ENCODE measurements at places on chromosomes 1 and 21.

DNA sequence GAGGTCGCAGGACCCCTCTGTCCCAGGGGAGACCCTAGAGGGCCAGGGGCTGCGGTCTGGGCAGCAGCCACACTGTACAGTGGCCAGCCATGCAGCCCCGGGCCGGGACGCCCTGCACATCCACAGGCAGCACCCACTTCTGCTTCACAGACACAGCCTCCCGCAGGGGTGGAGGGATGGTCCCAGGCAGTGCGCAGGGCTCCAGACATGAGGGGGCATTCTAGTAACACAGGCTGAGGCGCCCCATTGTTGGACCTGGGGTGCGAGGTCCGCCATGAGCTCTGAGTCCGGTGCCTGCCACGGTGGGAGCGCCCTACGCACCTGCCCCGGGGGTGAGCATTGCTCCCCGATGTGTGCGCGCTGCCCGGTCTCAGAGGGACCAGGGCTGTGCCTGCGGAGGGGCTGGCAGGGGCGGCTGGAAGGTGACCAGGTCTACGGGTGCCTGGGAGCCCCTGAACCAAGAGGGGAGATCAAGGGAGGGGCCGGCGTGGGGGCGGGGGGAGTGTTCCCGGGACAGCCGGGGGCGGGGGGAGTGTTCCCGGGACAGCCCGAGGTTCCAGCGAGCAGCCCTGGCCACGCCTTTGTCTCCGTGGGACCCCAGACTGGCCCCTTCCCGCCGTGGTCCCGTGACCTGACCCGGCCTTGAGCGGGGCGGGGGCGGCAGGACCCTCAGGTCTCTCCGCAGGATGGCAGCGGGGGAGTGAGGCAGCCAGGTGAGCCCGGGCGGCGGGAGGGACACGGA lies 4.5 kb downstream of the MMEL1 start:
- DNase-seq: no peak

- no peak for DNase-seq
These were observed 87.2 kb downstream of the LAMC2 start for GRCh38 chr1:183273300-183273699.

- DNase-seq: no peak
These were observed 10.3 kb downstream of the SIM2 start for GRCh38 chr21:36709030-36709867.

DNA sequence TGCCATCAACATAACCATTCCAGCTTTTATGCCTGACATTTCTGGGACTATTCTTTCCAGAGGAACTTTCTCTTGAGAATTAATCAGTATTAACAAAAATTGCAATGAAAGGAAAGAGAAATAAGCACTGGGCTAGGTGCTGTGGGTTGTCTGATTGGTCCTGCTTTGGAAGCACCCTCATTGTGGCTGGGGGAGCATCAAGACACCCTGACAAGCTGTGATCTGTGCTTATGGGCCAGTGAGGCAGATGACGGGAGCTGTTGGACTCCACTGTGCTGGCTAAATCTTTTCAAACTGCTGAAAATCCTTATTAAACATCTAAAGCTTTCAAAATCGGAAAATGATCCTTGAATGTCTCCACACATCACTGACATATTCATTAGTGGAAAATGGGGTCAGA lies 20.0 kb downstream of the UBASH3A start:
- no peak for DNase-seq

DNA sequence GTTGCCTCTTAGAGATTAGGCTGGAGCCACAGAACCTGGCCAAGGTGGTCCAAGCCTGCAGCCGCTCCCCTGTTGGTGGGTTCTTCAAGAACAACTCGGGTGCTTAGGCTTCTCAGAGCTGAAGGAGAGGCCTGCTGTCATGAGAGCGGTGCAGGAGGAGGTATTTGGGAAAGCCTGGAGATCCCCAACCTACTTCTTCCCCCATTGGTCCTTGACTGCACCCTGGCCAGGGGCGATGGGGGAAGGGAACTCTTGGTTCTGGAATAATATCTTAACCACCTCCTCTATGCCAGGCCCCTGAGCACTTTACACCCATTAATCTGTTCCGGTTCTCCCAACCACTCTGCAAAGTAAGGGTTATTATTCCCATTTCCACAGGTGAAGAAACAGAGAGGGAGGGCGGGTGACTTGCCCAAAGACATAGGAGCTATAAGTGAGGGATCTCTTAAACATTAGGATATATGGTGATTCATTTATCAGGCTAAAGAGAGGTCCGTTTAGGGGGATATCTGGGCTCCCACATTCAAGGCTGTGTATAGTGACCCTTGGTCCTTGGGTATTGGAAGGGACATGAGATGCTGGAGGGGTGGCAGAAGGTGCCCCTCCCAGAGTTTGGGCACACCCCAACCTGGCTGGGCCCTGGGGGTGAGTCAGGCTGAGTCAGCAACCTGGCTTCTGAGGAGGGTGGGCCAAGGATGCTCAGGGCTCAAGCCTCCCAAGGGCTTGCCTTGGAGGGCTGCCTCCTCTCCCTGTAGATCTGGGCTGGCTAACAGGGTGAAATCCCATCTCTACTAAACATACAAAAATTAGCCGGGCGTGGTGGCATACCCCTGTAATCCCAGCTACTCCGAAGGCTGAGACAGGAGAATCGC lies 5.2 kb downstream of the TRNP1 start:
- no peak for DNase-seq

GRCh38 chr1:64624218-64624713 lies 120.6 kb upstream of the RAVER2 start:
- no peak for DNase-seq

DNA sequence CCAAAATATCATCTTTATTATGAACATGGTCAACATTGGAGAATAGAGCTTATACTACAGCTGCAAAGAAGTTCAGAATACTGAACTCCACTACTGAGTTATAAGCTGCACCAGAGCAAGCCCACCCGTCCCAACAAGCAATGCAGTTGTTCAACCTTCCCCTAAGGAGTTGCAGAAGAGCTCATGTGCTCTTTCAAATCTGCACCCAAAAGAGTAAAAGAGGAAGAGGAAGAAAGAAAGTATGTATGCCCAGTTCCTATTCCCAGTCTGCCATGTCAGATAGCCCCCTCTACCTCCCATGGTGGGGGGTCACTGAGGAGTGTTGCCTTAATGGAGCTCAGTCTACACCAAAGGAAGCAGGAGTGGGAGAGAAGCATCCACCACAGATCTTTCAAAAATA lies 6.9 kb downstream of the C1orf162 start:
- DNase-seq: no peak

- no peak for DNase-seq
These were observed 42.4 kb upstream of the STMN1 start for GRCh38 chr1:25948641-25949040.

DNA sequence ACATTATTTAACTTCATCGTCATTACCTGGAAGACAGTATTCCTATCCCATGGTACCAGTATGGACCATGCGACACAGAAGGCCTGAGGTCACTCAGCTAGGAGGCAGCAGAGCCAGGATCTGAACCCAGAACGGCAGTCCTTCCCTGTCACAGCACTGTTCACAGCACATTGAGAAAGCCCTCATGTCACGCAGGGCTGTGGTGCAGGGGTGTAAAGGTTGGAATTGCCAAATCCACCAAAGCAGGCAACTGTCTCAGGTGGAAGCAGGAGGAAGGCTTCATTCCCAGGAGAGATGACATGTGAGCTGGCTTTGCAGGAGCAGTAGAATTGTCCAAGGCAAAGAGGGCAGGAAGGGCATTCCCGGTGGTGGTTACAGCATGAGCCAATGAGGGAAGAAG lies 9.9 kb upstream of the TTC22 start:
- DNase-seq: no peak

GRCh38 chr1:196513821-196514220 lies 94.4 kb downstream of the KCNT2 start:
- no peak for DNase-seq

GRCh38 chr1:6995789-6996188 lies 210.5 kb downstream of the CAMTA1 start:
- DNase-seq: no peak

GRCh38 chr21:41250519-41250918 lies 66.1 kb upstream of the FAM3B start:
- no peak for DNase-seq
